ENCODE measurements at places on chromosomes 2 and 18.

GRCh38 chr2:156592809-156593593, 156.8 kb downstream of the GPD2 start:
- DNase-seq, result no peak

GRCh38 chr2:88667219-88667618, 24.3 kb upstream of the RPIA start:
- no peak for DNase-seq

DNA sequence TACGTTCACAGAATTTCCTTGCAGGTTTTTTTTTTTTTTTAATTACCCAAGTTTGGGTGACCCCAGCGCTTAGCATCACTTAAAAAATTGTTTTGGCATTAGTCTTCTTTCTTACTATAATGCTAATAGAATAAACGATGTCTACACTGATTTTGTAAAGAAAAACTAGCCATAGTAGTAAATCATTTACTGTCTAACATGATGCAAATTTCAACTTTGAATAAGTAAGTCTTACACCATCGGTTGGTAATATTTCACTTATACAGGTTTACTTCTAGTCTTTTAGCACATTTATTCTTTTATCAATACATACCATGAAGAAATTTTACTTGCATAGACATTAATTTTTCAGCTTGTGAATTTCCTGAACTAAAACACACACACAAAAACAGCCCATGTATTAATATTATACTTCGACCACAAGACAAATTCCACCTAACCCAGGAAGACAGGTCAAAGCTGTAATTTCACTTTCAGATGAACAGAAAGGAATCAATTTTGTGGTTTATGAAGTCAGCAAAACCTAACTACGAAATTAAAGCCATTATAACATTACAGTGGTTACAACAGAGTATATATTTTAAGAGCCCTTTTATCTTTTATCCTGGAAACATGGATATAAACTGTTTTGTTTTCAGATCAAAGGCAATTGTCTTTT, 1.9 kb downstream of the YES1 start:
- no peak for DNase-seq

DNA sequence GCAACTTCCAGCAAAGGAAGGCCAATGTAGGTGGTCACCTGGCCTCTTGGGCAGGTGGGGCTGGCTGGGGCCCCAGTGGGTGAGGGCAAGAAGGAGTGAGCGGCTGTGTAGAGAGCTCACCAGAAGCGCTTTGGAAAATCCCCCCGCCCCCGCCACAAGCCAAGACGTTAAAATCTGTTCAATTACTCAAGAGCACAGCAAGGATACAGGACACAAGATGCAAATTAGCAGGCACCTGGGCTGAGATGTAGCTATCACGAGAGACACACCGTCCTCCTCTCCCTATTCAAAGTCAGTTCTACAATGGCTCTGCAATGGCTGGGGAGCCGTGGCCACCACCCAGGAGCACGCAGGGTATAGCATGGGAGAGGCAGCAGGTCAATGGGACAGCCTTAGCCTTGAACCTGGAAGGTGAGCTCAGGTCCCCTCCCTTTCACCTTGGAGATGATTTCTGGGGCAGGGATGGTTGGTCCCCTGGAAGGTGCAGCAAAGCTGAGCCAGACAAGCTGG, 38.5 kb upstream of the GPR17 start:
- DNase-seq, result no peak

DNA sequence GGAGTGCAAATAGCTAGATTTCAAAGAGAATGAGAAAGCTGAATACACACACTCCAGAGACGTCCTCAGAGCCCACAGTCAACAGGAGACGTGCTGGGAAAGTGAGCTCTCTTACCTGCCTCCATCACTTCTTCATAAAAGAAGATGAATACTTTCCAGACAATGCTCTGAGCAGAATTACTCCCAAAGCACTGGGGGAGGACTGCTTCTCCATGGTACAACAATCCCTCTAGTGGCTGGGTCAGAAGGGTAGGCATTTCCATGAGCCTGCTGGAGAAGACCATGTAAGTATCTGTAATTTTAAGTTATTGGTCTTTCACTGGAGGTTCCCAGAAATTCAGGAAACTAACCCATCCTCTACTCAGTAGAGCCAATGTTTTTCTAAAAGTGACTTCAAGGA, 190.3 kb downstream of the RBM43 start:
- DNase-seq, result peak; percentile 82

- no peak for DNase-seq
Measured at GRCh38 chr2:195022508-195022830, 634.6 kb upstream of the SLC39A10 start.

DNA sequence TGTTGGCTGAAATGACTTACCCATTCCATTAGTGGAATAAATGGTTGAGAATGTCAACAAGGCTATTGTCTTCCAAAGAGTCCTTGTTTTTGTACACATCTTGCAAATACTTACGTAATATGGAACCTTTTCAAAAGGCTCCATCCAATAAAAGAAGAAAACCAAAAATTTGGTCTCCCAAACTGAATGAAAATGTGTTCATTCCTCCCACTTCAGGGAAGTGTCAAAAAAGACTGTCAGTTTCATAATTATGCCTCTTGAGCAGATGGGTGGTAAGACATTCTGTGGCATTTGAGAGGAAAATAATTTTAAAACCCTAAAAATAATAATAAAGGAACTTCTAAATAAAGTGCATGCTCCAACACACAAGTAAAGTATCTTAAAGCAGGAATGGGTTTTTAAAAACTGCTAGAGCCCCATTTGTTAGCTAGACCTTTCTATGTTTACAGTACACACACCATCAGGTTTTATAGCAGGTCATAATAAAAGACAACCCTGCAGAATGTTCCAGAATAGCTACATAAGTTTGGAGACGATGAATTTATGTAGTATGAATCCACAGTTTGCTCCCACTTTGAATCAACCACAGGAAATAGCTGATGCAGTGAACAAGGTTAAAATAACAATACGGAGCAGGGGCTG, 843.7 kb downstream of the LRRTM4 start:
- no peak for DNase-seq

GRCh38 chr18:55237660-55238059, 278.4 kb upstream of the CCDC68 start:
- DNase-seq, result no peak

- no peak for DNase-seq
Measured at GRCh38 chr18:47172476-47172875, 3.7 kb downstream of the IER3IP1 start.

DNA sequence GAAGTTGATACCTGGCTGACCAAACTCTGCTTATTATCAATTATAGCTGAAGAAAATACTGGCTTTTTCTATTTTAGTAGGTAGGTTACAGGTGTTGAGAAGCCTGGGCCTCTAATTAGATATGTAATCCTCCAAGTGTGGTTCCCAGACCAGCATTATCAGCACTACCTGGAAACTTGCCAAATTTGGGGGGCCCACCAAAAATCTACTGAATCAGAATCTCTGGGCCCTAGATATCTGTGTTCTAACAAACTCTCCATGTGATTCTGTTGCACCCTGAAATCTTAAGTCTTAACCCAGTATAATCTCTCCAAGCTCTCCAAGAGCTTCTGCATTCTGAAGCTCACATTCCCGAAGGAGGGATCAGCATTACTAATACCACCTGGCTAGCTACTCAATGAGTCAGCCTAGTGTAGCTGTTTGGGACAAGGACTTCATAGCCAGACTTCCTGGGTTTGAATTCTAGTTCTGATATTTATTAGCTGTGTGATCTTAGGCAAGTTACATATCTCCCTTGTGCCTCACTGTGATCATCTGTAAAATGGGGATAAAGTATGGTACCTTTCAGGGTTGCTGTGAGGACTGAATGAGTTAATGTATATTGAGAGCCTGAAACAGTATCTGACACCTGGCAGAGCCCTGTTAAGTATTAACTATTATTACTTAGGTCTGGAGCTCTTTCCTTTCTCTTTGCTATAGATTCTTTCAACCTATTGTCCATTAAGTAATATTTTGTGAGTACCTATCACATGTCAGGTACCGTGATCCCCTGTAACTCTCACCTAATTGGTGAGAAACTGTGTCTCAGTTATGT, 94.1 kb upstream of the CD302 start:
- peak; percentile 70 for DNase-seq

DNA sequence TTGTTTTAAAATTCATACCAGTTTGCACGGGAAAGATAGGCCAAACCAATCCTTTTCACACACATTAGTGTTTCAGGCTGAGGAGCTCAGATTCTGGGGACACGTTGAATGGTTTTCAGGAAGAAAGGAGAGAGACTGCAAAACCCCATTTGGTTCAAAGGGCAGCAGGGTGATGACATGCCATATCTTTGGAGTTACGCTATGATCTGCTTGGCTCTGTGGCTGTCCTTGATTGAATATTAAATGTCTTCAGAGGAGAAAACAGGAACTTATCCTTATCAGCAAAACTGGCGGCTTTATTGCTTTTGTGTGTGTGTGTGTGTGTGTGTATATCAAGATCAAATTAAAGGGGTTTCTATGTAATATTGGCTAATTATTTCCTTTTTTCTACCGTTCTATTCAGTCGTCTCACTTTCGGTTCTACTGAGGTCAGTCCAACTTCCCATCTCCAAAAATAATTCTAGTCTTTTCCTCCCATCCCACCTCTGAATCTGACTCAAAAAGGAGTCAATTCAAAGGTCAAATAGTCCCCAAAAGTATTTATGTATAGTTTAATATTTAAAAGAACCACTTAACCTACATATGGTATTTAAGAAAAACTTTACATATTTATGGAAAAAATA, 292.9 kb upstream of the CCDC68 start:
- peak; percentile 50 for DNase-seq

DNA sequence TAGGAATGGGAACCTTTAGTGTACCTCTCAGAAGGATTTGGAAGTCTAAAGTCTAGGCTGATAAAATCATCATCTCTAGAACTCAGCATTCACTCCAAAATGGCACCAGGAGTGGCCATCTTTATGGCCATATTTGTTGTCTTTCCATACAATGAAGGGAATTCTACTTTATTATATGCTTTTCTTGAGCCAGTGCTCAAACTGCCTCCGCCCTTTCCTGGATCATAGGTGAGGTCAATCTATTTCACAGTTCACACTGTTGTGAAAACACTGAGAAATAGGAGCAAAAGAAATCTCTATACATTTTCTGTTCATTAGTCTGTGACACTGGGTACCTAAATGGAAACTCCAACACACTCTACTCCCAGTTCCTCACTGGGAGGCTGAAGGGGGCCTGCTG, 55.6 kb downstream of the SP110 start:
- no peak for DNase-seq

- DNase-seq, result peak; percentile 78
Measured at GRCh38 chr2:3169106-3169870, 208.3 kb downstream of the EIPR1 start.

GRCh38 chr2:119029297-119029696, 87.3 kb downstream of the MARCO start:
- DNase-seq, result no peak

- DNase-seq, result no peak
Measured at GRCh38 chr2:229917793-229918192, 4.0 kb downstream of the TRIP12 start.

GRCh38 chr2:122148128-122148767, 392.8 kb downstream of the TSN start:
- no peak for DNase-seq

DNA sequence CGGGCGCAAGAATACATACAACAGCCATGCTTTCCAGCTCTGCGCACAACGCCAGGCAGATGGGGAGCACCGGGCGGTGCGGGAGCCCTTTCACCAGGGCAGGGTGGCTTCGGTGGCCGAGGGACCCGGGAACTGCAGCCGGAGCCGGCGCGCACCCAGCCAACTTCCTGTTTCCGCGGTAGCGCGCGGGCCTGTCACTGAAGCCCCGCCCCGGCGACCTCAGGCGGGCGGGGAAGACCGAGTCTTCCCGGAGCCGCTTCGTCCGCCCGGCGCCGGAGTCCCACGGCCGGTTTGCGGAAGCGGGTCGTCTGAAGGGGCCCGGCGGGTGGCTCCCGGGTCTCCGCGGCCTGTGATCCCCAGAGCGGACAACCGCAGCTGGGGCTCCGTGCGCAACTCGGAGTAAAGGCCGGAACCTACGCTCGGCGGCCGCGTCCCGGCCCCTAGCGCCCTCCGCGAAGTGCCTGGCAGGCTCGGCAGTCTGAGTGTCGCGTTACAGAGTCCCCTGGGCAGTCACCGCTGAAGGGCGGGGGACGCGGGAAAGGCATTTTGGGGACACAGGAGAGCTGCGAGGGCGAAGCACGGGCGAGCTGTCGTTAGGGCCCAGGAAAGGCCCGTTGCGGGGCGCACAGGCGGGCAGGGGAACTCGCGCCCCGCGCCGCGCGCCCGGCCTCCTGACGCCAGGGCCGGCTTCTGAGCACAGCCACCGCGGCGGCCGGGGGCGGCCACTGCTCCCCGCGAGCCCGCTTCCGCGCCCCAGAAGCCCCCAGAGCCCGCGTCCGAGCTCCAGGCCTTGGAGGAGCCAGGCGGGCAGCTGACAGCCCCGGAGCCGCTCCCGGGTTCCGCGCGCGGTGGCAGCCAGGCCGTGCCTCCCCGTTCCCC, at the start of gene MPPE1:
MPPE1 (minus strand) TSS at position 136 of the 879 bp plus-strand sequence. CDS start 11,053 bp downstream, outside the sequence.
- DNase-seq, result peak; percentile 84

DNA sequence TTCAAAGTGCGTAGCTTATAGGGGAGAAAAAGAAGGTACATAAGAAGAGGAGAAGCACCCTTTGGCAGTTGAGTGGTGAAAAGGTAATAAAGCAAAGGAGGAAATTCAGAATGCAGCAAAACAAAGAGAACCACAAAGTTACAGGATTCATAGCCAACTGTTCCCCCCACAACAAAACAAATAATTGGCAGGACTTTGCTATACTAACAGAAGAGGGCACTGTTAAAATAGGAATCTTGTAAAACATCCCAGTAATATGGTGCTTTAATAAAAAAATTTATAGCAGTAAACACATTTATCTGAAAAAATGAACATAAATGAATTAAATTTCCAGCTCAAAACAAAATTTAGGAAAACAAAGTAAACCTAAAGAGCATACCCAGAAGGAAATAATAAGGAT, 42.3 kb downstream of the R3HDM1 start:
- DNase-seq, result no peak

GRCh38 chr18:54218299-54218698, 6.2 kb downstream of the MBD2 start:
- no peak for DNase-seq

DNA sequence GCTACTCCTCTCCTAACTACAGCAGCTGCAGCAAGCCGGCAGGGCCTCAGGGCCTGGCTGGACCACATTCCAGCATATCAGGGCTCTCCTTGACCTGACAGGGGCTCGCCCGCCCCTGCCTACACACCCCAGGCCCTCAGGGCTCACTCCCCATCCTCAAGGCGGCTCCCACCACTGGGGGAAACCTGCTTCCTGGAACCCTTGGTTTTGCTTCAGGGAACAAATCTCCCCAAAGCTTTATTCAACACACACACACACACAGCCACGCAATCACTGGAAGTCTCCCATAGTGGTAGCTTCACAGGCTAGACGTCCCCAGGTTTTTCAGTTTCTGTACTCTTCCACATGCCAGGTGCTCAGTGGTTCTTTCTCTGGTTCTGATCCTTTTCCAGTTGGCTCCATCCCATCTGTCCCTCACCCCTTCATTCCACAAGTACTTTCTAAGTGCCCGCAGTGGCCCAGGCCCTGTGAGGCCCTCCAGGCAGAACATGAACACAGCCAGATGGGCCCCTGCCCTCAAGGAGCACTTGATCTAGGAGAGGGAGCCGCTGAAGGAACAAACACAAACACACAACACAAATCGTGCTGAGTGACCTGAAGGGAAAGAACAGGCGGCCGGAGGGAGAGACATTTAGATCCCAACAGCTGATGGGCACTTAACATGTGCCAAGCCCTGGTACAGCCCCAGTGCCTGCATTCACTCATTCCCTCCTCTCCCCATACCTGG, 51.1 kb downstream of the TNS1 start:
- DNase-seq, result no peak

Measured in foreskin fibroblast (primary cell).